NCI-H82 (cell line): ENCODE measurements at places on chromosomes 1 and 21.

DNA sequence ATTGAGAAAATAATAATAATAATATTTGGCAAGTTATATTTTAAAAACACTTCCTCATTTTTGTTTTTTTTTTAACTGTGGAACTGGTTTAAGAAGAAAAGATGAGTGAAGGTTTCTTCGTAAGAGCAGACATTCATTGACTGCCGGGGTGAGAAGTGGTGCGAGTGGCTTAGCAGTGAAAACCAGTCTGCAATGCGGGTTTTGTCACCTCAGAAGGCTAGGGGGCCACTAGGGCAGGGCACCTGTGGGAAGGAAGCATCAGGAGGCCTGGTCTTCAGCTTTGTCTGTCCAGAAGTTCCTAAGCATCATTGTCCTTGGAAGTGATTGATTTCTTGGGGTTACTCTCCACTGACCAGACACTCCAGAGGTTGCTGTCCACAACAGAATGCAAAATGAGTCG is 339.2 kb downstream of the ZNF326 start:
- DNase-seq: no peak

GRCh38 chr21:34367320-34367935 is 3.6 kb downstream of the KCNE2 start:
- peak; percentile 73 for DNase-seq

GRCh38 chr1:206915030-206915735 is 6.6 kb downstream of the FCMR start:
- no peak for DNase-seq

DNA sequence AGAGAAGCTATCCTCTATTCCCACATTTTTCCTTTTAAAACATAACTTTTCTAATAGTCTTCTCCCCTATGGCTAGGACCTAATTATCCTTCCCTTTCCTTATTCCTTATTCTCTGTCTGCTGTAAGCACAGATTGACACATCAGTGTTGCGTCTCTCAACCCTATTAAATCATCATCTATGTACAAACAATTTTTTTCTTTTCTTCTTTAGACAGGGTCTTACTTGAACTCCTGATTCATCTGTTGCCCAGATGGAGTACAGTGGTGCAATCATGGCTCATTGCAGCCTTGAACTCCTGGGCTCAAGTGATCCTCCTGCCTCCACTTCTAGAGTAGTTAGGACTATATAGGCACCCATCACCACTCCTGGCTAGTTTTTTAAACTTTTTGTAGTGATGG is 8.3 kb downstream of the KLHDC9 start:
- DNase-seq: no peak

GRCh38 chr21:29072873-29073221 is 601 bp downstream of the CCT8 start:
- DNase-seq: peak; percentile 59

GRCh38 chr1:50452700-50453099 is 29.5 kb upstream of the DMRTA2 start:
- DNase-seq: peak; percentile 73

DNA sequence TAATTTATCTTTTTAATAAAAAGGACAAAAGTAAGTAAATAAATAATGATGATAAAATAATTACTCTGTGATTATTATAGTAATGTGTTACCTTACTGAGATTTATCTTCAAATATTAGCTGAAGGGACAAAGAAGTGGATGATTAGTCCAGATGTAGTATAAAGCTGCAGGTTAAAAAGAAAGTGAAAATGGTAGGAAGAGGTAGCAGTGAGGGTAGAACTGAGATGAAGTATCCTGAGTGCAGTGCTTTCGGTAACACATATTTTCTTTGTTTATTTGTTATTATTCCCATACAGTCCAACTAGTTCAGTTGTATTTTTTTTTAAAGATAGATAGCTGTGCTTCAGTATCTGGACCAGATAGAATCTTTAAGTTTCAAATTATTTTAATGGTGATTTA is 1203.5 kb downstream of the NCAM2 start:
- DNase-seq: no peak

GRCh38 chr21:25732091-25732760 is 2.5 kb downstream of the ATP5PF start:
- no peak for DNase-seq

- no peak for DNase-seq
These were observed 28.5 kb downstream of the IL12RB2 start for GRCh38 chr1:67336157-67336556.

DNA sequence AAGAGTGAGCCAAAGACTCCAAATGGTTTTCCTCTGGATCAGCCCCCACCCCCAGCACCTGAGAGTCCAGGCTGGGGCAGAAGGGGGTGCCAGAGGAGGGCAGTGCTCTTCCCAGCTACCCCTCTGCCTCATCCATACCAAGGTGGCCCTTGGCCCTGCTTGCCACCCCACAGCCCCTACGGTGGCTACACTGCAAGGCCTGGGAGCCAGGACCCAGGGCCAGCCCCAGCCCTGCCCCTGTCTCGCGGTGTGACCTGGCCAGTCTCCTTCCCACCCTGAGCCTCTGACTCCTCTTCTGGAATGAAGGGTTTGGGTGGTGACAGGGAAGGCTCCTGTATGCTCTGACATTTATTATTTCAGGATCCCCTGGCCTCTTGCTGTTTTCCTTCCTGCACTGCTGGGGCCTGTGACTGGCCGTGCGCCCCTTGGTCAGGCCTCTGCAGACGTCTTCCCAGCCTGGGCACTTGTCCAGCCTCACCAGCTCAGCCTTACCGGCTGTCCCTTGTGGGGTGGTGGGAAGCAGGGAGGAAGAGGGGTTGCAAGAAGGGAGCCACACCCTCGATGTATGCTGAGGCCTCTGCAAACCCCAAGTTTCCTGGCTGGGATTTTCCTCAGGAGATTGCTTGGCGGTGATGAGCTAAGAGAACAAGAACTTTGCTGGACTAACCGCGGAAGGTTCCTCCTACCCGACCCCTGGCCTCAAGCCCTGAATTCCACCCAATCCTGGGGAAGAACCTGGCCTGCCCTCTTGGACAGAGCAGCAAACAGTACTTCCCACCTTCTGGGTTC is 13.5 kb downstream of the ASAP3 start:
- no peak for DNase-seq

- DNase-seq: no peak
These were observed 29.5 kb downstream of the DRAM2 start for GRCh38 chr1:111110197-111110899.

GRCh38 chr1:220732621-220733020 is 15.5 kb upstream of the MTARC2 start:
- DNase-seq: no peak

DNA sequence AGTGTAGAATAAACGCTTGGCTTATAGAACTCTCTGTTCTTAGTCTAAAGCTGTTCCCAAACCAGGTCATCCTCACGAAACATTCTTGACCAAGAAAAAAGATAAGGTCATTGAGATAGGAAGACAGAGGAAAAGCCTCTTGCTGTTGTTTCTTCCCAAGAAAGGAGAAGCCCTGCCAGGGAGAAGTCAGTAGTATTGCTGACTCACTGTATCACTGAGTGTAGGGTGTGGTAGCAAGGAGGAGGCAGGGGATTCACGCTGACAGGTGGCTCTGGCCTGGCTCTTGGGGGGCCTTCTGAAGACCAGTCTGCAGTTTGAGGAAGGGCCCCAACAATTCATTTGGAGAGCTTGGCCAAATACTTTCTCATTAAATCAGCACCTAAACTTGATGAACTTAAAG is 97.8 kb downstream of the CD247 start:
- DNase-seq: no peak

DNA sequence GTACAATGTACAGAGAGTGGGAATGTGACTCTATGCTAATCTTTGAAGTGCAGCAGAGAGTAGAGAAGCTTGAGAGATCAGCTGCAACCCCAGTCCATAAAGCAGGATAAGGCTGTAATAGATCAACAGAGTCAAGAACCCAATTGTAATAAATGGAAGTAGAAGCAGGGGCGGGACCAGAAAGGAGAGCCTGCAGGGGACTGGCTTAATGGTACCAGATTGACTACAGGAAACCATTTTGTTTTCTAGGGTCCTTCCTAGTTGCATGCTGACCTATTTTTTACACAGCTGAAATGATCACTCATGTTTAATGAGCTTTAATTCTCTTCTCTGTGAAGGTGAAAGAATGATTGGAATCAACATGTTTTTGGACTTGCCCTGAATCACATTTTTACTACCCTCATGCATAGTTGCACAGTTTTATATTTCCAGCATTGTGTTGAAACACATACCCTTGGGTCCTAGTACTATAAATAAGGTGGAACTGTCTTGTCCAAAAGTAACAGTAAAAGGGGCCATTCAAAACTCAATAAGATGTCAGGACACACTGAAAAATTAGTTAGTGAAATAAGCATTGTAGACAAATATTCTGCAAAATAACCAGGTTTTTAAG is 69.8 kb downstream of the GPR88 start:
- DNase-seq: no peak

GRCh38 chr1:61254634-61255357 is 172.4 kb downstream of the NFIA start:
- DNase-seq: no peak

DNA sequence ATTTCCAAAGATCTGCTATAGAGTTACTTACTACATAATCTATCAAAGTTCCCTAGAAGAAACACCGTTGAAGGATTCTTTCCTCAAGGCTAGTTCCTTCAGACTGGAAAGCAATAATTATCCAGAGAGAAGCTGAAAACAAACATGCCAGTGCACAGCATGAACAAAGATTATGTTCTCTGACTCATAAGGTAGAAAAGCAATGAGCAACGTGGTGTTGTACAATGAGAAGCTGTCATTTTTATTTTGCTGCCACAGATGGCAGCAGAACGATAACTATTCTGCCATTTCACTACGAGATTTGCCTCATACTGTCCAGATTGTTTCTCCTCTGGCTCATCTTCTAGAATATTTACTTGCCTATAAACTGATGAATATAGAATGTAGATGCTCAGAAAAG is 10.7 kb downstream of the EXTL2 start:
- DNase-seq: no peak

GRCh38 chr1:232282498-232282897 is 347.4 kb downstream of the SIPA1L2 start:
- no peak for DNase-seq

DNA sequence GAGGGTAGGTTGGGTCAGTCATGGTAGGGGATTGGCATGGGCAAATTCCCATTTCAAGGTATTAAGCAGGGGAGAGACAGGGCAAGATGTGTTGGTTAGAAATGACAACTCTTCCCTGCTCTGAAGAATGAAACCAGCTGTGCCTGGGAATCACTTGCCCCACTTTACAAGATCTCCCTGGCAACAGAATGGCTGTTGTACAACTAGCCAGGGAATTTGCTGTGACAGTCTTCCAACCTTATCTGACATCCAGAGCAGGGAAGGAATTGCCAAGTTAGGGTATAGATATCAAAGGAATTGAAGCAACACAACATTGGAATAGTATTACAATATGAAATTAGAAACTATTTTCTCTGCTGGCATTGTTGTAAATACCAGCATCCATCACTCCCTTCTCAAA is 154.7 kb downstream of the CACNA1E start:
- no peak for DNase-seq

DNA sequence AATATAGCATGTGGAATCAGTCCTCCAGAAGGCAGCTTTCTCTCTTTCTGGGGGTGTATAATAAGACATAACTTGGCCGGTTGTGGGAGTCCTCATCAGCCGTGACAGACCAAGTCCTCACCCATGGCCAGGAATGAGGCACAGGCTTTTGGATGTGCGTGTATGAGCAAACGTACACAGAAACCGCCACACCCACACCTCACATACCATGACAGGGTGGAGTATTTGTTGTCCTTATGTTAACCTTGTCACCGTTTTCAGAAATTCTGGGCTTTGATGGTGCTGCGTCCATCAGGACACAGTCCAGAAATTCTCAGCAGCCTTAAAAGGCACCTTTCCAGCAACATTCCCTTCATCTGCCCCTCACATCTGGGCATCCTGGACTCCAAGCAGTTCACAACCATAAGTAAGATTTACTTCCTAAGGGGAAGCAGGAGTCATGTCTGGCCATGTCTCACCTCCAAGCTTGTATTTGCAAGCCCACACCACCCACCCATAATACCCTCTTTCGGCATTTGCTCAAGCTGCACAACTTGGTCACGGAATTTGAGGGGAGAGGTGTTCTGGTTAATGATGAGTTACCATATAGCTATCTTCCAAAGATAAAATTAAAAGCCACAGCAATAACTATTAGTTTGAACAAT is 12.4 kb downstream of the C1orf116 start:
- DNase-seq: no peak

GRCh38 chr1:237152506-237153335 is 110.7 kb downstream of the RYR2 start:
- no peak for DNase-seq

DNA sequence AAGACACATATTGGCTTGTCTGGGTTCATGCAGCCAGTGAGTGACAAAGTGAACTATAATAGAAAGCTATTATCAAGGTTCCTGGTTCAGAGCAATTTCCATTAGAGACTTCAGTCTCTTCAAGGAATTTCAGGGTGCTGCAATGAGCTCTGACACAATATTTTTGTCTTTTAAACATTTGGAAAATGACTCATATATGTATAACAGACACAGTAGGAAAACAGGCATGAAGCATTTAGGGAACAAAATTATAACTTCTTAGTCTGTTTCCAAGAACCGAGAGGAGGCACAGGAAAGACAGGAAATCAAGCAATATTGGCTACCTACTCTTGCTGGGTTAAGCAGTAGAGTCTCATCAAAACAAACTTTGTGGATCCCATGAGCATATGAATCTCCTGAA is 170.4 kb downstream of the PTPRC start:
- no peak for DNase-seq

DNA sequence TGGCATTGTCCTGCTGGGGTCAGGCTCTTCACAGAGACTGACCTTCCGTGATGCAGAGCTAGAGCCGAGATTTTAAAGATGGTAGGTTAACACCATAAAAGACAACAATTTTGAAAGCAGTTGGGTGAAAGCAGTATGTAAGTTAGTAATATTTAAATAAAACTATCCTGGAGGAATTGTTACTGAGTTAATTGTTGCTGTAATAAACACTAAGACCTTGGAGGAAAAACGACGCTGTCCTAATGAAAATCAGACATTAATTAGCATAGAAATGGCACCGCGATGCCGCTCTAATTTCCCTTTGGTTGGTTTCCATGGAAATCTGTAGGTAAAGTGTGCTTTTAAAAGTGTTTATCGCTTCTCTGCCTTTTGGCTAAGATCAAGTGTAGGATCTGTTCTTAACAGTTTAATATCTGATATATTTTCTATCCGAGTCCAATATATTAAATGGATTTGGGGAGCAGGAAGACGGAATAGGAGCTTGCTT is 745 bp upstream of the ANP32E start:
- DNase-seq: peak; percentile 58

GRCh38 chr1:198966519-198966918 is 327.7 kb downstream of the PTPRC start:
- no peak for DNase-seq

GRCh38 chr1:226675715-226676357 is 63.2 kb downstream of the ITPKB start:
- DNase-seq: no peak
